Lung (tissue), 17 donors: ENCODE measurements at places on chromosomes 3 and 15. TPM values are rescaled to one million over a fixed set of nuclear protein-coding genes. Genes with fewer than 3 reads are reported as not detected.

REC114 gene
- total RNA-seq = not detected

PATL2 gene
- 2.4 TPM for total RNA-seq

SLC22A14 gene
- not detected for total RNA-seq

TEX55 gene
- not detected for total RNA-seq

GOLGA8M gene
- 1.8 TPM for total RNA-seq

PIERCE2 gene
- total RNA-seq = 5.7 TPM

DPPA2 gene
- not detected for total RNA-seq

IL17RE gene
- 11.3 TPM for total RNA-seq

FETUB gene
- not detected for total RNA-seq

PRTG gene
- 21.9 TPM for total RNA-seq

RBPMS2 gene
- total RNA-seq = 0.68 TPM

ARGFX gene
- total RNA-seq = not detected

PSTPIP1 gene
- total RNA-seq = 27.8 TPM

INO80 gene
- 27.1 TPM for total RNA-seq

SGO1 gene
- total RNA-seq = 1.0 TPM

PRSS50 gene
- 2.2 TPM for total RNA-seq

CYP1A2 gene
- total RNA-seq = 0.17 TPM

PIGBOS1 gene
- 17.1 TPM for total RNA-seq

CIDEC gene
- not detected for total RNA-seq
